ENCODE measurements at places on chromosomes 7 and 10.

- DNase-seq, result no peak
Measured at GRCh38 chr7:39908141-39908540, 41.9 kb upstream of the CDK13 start.

DNA sequence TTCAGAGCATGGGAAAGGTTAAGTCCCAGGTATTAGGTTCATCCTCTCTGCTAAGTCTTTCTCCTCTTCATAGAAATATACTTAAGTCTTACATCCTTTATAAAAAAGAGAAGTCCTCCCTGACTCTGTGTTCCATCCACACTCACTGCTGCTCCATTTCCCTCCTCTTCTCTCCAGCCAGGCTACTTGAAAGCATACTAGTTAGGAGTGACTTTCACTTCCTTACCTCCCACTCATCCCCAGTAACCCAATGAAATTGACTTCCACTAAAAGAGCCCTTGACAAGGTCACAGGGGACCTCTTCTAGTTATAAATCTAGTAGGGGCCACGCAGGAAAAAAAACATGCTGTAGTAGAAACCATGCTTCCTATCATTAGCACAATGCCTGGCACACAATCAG is 133.1 kb upstream of the AGK start:
- DNase-seq, result no peak

GRCh38 chr10:131862548-131862947 is 38.3 kb upstream of the PPP2R2D start:
- DNase-seq, result no peak

- DNase-seq, result no peak
Measured at GRCh38 chr7:71972534-71972933, 439.6 kb downstream of the CALN1 start.
